Cardiac fibroblast (primary cell): ENCODE measurements at places on chromosomes 1 and 21.

DNA sequence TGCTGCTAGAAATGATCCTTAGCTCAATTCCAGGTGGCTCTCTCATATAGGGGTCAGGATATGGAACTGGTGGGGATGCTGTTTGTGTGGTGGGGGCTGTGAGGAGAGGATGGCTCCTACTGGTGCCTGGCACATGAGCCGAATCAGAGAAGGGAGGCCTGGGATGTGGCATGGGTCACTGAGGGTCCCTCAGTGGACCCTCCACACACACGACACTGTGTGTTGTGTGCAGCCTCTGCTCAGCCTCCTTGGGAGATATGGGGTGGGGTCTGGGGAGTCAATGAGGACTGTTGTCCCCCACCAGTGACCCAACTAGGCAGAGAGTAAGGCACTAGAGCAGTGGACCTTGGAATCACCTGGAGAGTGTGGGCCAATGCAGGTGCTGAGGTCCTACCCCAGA, 3.2 kb upstream of the LRRN2 start:
- DNase-seq: no peak

GRCh38 chr1:11078631-11079030, 18.8 kb upstream of the SRM start:
- no peak for DNase-seq

- DNase-seq: peak; percentile 19
Observed at GRCh38 chr1:116379057-116379630, 6.1 kb downstream of the ATP1A1 start.

DNA sequence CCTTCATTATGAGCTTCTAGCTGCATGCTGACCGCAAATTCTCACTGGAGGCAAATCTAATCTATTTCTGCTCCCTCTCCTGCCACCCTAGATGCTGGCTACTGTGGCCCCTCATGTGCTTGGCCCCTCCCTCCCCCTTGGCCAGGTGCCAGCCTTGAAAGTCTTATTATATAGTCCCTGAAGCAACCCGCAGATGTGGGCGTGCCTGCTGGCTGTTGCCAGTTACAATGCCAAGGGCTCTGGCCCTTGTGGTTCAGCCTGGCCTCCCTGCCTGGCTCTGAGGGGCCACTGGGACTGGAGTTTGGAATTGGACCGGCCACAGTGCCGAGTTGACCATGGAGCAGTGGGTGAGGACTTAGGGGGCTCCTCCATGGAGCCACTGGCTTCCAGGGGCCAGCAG, 78.9 kb upstream of the ACTRT2 start:
- DNase-seq: no peak

DNA sequence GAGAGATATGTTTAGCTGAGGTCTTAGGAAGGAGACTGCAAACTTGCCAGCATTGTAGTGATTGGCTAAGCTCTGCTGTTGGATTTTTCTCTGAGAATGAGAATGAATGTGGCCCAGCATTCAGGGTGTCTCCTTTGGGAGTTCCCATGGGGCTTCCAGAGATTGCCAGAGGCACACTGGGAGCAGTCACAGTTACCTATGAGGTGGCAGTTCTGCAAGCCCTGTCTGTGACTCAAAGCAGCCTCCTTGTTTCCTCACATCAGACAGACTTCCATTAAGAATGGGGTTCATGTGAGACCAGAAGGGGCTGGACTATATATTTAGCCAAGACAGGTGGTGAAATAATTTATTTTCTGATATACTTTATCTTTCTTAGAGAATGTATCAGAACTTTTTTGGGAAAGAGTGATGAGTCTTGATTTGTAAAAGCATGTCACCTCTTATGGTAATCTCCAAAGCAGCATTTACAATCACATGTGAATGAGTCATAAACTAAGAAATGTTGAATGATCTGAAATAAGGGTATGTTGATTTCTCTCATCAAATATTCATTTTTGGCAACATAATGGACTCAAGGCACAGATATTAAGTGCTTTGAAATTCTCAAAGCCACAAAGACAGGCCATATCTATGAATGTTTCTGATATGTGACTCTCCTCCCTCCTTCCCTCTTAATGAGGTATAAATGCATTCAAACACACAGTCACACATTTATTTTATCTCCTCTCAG, 9.5 kb upstream of the SLC19A2 start:
- DNase-seq: peak; percentile 41

GRCh38 chr1:87844251-87844650, 515.6 kb downstream of the LMO4 start:
- DNase-seq: no peak

DNA sequence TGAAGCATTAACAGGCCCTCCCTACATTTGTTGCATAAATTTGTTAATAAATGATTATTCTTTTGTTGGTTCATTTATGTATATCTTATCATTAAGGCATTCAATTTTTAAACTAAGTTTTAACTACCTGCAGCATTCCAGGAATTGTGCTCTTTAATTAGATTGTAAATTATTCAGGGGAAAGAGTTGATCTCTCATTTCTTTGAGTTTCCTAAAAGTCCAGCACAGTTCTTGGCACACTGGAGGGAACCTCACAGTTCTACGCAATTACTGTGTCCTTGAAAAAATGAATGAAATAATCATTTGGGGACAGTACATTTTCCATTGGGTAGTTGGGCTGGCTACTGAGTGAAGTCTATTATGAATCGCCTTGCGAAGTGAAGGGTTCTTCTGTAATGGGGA, 493 bp upstream of the STXBP3 start:
- no peak for DNase-seq

- no peak for DNase-seq
Observed at GRCh38 chr1:39348278-39348677, 143.2 kb upstream of the BMP8A start.

DNA sequence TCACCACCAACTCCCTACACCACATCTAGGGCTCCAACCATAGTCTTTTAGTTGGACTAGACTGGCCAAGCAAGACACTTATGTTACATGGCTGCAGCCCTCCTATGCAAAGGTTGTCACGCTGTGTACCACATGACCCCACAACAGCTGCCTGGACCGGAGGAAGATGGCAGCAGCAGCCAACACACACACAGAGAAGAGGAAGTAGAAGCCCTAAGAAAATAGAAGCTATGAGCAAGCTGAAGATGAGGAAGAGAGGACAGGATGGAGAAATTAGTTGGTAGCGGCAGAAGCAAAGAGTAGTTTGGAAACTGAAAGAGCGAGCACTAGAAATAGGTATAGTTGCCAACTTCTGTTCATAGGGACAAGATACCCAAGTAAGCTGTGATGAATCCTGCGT, 60.8 kb upstream of the RALGPS2 start:
- DNase-seq: no peak

- peak; percentile 24 for DNase-seq
Observed at GRCh38 chr1:162755306-162755705, 35.2 kb upstream of the HSD17B7 start.

DNA sequence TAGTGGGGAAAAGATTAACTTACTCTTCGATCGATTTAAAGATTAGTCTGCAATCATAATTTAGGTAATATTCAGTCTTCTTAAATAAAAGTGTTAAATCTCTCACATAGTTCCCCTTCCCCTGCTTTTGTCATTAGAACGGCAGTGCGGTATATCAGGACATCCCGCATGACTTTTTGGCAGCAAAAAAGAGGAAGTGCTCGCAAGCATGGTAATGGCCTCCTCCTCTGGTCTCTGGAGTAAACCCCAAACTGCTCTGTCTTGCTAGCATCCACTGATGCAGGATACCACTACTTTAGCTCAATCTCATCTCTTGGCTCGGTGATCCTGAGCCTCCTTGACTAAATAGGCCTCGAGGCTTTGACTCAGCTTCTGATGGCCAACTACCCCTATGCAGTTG, 78.7 kb upstream of the VAV3 start:
- DNase-seq: no peak

- peak; percentile 30 for DNase-seq
Observed at GRCh38 chr1:212814537-212815334, 23.0 kb downstream of the TATDN3 start.

GRCh38 chr1:159318784-159319551, 16.8 kb downstream of the FCER1A start:
- DNase-seq: no peak

GRCh38 chr1:58481962-58482361, 64.6 kb downstream of the OMA1 start:
- DNase-seq: no peak

DNA sequence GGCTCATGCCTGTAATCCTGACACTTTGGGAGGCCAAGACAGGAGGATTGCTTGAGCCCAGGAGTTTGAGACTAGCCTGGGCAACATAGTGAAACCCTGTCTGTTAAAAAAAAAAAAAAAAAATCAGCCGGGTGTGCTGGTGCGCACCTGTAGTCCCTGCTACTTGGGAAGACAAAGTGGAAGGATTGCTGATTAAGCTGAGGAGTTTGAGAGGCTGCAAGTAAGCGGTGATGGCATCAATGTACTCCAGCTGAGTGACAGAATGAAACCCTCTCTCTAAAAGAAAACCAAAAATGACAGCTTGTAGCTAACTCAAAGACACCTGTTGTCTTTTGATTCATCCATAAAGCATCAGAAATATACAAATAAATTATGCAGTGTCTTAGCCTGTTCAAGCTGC, 31.8 kb downstream of the SIPA1L2 start:
- no peak for DNase-seq

- DNase-seq: no peak
Observed at GRCh38 chr1:116134476-116134773, 23.2 kb downstream of the MAB21L3 start.

DNA sequence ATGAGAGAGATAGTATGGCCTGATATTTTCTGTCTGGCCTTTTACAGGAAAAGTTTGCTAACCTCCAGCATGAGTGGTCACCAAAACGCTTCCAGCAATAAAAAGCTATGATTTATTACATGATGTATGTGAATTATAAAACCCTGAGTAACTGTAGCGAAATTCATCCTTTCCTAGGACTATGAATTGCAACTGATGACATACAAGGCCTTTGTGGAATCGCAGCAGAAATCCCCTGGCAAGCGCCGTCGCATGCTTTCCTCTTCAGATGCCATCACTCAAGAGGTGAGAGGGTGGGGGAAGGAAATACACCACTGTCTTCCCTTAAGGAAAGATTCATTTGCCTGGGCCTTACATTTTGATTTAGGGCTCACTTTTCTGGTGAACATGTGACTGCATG, 117.9 kb downstream of the MACF1 start:
- DNase-seq: no peak

DNA sequence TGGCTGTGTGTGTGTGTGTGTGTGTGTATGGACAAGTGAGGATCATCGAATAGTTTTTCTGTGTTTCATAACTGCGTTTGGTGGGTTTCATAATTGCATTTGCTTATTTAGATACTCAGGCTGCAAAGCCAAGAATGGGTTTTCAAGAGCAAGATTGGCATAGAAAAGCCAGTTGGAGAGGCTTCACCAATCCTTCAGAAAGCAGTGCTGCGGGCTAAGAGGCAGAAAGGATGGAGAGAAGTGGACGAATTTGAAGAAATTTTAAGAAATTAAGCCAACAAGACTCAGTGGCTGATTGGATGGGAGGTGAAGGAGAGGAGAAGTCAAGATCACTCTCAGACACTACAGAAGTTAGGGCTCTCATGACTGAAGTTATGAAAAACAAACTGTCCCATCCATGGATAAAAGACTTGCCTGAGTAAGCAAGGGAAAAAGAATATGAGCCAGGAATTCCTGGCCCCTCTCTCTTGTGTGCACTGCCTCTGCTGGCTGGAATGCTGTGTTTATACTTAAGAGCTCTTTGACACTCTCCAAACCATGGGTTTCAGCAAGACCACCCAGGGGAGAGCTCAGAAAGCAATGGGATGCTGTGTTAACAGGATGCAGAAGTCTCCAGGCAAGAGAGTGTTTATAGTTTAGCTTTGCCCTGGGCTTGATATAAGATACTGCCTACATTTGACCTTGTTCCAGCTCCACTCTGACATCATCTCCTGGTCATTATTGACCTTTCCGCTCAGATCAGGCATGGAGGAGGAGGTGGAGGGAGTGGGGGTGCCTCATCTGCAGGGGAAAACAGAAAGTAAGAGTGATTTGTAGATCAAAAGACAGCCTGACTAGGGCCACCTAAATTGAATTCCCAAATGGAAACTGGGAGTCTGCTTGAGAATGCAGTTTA, 232.0 kb upstream of the PLXNA2 start:
- DNase-seq: peak; percentile 7

DNA sequence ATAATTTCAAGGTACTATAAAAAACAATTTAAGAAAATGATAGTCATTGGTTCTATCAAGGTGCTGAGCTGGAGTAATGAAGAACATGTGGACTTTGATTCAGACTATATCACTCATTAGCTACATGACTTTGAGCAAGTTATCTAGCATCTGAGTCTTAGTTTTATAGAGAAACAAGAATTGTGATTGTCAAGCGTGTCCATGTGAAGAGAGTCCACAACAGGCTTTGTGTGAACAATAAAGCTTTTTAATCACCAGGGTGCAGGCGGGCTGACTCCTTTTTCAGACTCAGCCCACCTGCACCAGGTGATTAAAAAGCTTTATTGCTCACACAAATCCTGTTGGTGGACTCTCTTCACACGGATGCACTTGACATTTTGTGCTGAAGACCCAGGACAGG, 26.6 kb upstream of the DMRTB1 start:
- DNase-seq: no peak

DNA sequence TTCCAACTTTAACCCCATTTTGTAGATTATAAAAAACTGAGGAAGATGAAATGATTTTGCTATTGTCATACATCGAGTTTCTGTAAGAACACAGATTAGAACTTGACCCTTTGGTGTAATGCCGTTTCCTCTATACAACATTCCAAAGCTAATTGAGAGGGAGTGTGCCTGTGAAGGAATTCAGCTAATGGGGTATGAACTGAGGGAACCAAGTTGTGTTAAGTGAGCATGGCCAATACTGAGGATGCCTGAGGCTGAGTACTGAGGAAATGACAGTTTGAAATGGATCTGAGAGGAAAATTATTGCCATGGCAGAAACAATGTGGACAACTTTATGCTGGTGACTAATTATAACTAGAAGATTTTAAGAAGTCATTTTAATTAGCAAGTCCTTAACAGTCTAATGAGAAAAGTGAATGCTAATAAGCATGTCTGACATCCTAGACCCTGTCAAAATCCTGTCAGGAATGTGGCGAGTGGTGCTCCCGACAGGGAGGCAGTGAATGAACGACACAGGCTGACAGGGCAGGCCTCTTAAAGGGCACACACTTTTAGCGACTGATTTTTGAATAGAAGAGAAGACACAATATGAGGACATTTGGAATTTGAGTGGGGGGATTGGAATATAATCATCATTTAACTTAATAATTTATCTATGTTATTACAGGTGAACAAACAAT, 262.5 kb downstream of the HLX start:
- DNase-seq: no peak

GRCh38 chr1:223727541-223727940, 15.2 kb downstream of the CAPN2 start:
- peak; percentile 82 for DNase-seq

GRCh38 chr1:201902198-201902597, 13.5 kb downstream of the SHISA4 start:
- peak; percentile 25 for DNase-seq
